ENCODE measurements at places on chromosomes 4 and X.

DNA sequence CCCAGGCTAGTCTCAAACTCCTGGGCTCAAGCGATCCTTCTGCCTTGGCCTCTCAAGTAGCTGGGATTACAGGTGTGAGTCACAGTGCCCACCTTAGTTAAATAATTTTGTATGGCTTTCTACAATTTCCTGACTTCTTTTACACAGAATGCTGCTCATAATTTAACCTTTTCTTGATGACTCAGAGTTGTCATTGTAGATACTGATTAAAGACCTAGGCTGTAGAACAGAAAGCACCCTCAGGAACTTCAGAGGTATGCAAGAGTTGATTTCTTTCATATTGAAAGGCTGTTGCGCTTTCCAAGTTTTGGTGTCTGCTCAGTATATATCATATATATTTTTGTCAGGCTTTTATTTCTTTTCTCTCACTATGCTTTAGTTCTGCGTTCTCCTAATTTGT lies 21.1 kb upstream of the GPR34 start:
- no peak for DNase-seq

DNA sequence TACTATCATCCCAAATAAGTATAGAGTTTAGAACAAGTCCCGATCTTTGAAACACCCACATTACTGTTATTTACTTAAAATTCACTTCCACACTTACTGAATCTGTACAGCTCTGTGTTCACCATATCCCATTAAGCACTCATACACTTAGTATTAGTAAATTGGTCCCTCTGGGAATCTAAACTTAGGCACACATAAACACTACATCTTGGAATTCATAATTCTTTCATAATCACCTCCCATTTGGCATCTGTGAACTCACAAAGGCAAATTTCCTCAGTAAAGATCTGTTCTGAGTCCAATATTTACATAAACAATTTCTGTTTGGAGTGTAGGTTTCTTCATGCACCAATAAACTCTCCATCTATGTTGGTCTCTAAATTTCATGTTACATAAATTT lies 52.6 kb upstream of the PPARGC1A start:
- no peak for DNase-seq

GRCh38 chr4:53015681-53016080 lies 153.6 kb downstream of the RASL11B start:
- DNase-seq: no peak

DNA sequence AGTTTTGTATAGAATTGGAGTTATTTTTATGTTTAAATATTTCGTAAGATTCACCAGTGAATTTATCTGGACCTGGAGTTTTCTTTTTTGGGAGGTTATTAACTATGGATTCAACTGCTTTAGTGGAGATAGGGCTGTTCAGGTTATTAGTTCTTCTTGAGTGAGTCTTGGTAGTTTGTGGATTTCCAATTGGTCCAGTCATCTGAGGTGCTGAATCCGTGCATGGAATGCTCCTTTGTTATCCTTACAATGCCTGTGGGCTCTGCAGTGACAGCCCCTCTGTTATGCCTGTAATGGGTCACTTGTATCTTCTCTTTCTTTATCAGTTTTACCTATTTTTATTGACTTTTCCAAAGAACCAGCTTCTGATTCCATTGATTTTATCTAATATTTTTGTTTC lies 15.4 kb upstream of the NKX1-1 start:
- no peak for DNase-seq

DNA sequence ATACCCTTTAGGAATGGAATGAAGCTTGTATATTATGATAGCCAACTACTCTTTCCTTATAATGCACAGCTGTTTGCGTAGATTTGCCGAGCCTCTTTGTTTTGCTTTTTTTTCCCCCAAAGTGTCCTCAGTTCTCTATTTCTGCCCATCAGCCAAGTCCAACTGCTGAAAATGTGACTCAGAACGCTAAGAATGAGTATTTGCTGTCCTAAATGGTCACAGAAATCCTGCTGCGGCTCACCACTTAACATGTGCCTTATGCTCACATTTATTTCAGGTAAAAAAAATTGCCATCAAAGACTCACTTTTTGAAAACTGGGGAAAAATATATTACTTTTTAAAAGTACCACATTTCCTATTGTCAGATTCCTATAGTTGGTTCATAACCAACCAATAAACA lies 36.9 kb downstream of the GABRA4 start:
- DNase-seq: no peak

DNA sequence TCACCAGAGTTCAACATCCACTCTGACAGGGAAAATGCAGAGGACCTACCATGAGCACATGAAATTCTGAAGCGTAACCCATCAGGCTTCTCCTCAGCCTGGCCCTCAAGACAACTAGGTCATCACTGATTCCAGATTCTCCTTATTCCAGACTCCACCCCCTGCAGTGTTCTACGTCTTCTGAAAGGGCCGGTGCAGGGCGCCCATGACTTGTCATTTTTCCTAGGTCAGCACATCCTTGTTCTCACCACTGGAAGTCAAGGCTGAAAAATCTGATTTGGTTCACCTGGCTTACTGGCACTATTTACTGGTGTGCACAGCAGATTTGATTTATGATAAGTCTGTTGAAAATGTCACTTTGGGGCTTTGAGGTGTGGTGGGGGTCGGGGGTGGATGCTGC lies 140.9 kb upstream of the KLF3 start:
- DNase-seq: no peak

DNA sequence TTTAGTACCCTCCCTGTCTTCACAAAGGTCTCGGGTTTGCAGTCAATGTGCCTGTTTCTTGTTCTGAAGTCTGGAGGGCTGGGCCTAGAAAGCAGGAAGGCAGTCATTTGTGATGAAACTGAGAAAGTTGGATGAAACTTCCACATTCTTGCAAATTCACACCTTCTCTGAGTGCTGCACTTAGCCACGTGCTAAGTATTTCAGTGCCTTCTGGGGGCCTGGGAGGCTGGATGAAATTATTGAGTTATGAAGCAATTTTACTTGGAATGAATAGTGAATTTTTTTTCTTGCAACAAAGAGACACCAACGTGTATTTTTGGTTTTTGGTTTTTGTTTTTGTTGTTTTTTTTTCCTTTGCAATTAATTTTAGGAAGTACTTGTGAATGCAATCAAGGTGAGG lies 71.2 kb downstream of the MSX1 start:
- no peak for DNase-seq

GRCh38 chr4:154593868-154594267 lies 3.3 kb upstream of the FGA start:
- peak; percentile 54 for DNase-seq

DNA sequence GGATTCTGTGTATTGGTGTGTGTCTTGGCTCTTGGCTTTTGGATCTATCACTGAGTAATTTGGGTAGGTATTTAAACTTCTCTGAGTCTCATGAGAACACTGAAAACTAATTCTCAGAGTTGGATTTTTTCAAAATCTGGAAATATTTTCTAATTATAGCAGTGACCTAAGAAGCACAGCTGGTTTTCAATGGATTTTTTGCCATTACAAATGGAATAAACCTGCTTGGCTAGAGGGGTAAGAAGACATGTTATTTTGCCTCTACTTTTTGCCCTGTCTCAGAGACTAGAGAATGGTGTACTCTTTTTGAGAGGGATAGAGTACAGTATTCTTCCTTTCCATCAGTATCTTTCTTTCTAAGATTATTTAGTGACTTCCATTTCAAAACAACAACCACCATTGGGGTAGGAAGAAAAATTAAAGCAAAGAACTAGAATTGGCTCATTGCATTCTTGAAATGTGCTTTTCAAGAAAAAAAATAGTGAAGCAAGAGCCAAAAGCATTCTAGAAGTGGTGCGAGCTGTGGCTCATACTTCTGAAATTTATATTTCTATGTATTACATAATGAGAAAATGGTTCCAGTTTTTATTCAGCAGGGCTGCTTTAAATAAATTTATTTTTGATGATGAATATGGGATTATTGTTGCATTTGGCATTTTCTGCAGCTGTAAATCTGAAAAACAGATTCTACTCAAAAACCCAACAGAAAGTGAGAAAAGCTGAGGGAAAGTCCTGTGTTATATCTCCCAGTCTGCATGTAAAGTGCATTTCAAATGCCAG lies 850.2 kb upstream of the SLIT2 start:
- no peak for DNase-seq

DNA sequence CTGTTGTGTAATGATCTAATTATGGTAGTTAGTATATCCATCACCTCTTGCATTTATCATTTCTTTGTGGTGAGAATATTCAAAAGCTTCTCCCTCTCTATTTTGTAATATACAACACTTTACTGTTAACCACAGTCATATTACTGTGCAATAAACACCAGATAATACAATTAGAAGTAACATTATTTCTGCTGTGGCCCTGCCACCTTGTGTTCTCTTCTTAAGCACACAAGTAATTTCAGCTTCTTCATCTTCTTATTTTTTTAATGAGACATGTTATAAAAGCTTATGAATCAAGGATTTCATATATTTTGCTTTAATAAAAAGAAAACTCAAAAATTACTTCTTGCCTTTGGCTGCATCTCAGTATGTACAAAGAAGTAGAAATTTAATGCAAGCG lies 675.2 kb upstream of the INTU start:
- no peak for DNase-seq

GRCh38 chr4:89700766-89701423 lies 136.1 kb downstream of the SNCA start:
- no peak for DNase-seq

GRCh38 chr4:77734928-77735327 lies 84.2 kb downstream of the CNOT6L start:
- no peak for DNase-seq

DNA sequence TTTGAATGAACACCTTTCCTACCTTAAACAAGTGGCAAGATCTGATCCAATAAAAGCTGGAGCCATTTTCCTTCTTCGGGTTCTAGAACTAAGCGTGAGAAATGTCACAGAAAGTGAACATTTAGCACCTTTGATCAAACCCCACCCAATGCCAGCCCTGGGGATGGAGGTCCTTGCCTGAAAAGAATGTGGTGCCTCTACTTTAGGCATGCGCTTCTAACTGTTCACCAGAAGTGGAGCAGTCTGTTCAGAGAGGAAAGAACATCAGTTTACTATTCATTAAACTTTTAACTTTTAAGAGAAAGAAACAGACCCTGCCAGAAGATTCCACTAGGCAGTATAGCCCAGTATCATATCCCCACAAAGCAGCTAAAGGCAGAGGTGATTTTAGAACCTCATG lies 75.9 kb downstream of the INTS12 start:
- DNase-seq: no peak

GRCh38 chrX:53317365-53318069 lies 36.1 kb upstream of the IQSEC2 start:
- DNase-seq: peak; percentile 67

DNA sequence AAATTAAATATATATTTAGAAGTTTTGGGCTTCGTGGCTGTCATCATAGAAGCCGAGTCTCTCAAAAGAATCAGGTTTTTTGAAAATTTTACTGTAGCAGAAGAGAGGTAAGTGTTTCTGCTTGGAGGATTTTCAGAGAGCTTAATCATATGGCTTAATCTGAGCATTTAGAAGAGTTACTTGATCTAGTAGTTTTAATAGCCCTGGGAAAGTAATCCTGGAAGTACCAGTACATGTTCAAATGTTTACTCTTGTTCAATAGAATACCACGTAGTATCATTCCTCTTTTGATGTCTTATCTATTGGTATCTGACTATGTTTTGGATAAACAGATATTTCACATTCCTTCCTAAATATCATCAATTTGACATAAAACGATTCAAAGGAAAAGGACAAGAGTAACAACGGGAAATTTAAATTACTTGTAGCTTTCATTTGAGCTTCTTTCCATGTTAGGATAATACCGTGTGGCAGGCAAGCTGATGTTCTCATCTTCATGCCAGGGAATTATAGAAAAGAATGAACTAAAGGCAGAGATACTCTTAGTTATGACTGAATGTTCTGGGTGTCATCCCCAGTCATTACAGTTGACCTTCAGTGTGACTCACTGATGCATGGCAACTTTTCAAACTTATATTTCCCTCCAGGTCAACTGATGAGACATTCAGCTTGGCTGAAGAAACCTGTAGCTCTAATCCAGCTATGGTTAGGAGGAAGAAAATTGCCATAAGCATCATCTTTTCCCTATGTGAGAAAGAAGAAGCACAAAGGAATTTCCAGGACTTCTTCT lies 89.8 kb downstream of the FNIP2 start:
- DNase-seq: no peak

GRCh38 chr4:158255727-158256324 lies 45.5 kb downstream of the TMEM144 start:
- DNase-seq: peak; percentile 69

GRCh38 chr4:121358473-121358872 lies 22.3 kb downstream of the QRFPR start:
- no peak for DNase-seq

GRCh38 chr4:2694691-2695090 lies 61.4 kb downstream of the TNIP2 start:
- DNase-seq: no peak

GRCh38 chrX:154749856-154750255 lies 1.0 kb downstream of the GAB3 start:
- DNase-seq: no peak

GRCh38 chrX:17737710-17737985 lies 355 bp downstream of the SCML1 start:
- DNase-seq: no peak

- no peak for DNase-seq
These were observed 100.9 kb downstream of the SLC34A2 start for GRCh38 chr4:25756503-25756902.

DNA sequence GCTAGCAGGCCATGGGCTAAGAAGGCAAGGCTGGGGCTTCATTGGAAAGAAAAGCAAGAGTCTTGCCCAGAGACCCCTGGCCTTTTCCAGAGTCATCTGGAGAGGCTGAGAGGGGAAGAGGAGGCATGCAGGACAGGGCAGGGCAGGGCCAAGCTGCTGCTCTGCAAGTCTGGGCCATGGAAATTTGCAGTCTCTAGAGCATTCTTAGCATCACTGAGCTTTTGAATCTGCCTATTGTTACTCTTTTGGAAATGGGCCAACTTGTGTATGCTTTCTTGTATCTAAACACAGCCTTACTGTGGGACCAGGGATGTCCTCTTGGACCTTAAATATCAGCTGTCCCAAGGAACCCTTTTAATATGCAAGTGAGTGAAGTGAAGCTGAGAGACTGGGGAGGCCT lies 560.5 kb downstream of the MID1IP1 start:
- DNase-seq: peak; percentile 77

DNA sequence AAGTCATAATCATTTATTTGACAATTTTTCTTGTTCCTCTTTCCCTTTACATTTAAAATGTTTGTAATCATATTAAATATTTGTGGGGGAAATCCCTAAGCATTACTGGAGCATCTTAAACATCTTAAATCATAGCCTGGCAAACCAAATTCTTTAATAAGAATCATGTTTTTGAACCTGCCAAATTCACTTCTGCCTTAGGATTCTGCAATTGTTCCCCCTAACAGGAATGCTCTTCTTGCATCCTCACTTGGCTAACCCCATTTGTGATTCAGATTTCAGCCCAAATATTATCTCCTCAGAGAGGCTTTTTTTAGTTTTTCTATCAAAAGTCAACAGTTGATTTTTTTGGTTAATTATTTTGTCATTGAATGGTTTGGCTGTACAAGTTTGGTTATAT lies 241.1 kb downstream of the MAPK10 start:
- no peak for DNase-seq

DNA sequence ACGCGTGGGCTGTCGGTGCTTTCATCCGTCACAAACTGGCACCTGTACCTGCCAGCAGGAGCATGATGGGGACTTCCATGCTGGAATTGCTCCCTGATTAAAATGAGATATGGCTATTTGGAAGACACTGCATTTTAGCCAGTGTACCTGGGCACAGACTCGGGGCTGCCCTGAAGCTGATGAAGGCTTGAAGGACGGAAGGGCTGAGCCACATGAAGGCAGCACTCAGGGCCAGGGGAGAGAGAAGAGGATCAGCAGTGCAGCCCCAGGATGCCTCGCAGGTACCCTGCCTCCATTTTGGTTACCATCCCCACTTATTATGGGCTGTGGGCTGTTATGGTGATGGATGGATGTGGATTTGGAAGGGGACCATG lies 79.0 kb downstream of the CRMP1 start:
- no peak for DNase-seq

GRCh38 chr4:166594326-166594946 lies 639.9 kb downstream of the SPOCK3 start:
- peak; percentile 47 for DNase-seq

All from midbrain (tissue), 1 donor.